ENCODE measurements at places on chromosomes 12 and 14. TPM values are rescaled to one million over a fixed set of nuclear protein-coding genes. Genes with fewer than 3 reads are reported as not detected.
A peak's percentile ranks its signal among the peaks of the same experiment; 100 is the strongest.

The TMPRSS12 gene
- total RNA-seq, result not detected

DNA sequence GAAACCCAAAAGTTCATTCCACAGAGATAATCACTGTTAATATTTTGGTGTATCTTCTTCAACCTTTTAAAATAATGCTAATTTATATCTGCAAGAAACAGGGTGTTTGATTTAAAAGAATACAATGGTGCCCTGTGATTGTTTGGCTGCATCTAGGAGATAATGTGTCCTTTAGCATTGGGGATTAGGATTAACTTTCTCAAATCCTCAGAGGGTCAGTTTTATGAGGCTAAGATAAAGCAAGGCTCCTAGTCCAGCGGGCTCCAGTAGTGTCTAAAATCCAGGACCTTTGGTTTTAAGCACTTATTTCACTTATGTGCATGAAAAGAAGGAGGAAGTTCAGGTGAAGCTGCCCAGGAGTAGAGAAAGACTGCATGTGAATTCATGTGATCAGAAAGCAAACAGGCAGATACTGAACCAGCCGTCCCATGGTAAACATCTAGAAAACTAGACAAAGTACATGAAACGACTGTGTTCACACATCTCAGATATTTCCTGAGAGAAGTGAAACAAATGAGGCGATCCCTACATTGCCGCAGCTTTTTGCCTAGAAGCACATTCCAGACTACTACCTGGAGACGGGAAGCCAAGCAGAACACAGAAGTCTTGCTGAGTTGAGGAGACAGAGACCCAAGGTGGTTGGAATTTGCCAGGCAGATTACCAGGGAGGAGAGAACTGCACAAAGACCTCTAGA is 129.1 kb upstream of the MAX start:
- H3K27me3 ChIP-seq, result no peaks in the 10 kb centered on the region
- no peak for DNase-seq
- no peaks in the 10 kb centered on the region for H3K36me3 ChIP-seq
- no peak overlapping the region for H3K27ac ChIP-seq
- H3K4me3 ChIP-seq, result no peak overlapping the region
- peaks cover 33% of the 10 kb centered on the region for H3K4me1 ChIP-seq

GRCh38 chr12:116701432-116701831 is 36.4 kb downstream of the SPRING1 start:
- no peaks in the 10 kb centered on the region for H3K36me3 ChIP-seq
- no peaks in the 10 kb centered on the region for H3K27me3 ChIP-seq
- peaks cover 4% of the 10 kb centered on the region for H3K4me1 ChIP-seq
- H3K27ac ChIP-seq, result no peak overlapping the region
- DNase-seq, result no peak

- no peaks in the 10 kb centered on the region for H3K4me1 ChIP-seq
- H3K27me3 ChIP-seq, result no peaks in the 10 kb centered on the region
- no peak overlapping the region for H3K4me3 ChIP-seq
- peaks cover 34% of the 10 kb centered on the region for H3K36me3 ChIP-seq
- no peak for DNase-seq
- no peak overlapping the region for H3K27ac ChIP-seq
Observed at GRCh38 chr12:66345956-66346355, 43.7 kb downstream of the HELB start.

DNA sequence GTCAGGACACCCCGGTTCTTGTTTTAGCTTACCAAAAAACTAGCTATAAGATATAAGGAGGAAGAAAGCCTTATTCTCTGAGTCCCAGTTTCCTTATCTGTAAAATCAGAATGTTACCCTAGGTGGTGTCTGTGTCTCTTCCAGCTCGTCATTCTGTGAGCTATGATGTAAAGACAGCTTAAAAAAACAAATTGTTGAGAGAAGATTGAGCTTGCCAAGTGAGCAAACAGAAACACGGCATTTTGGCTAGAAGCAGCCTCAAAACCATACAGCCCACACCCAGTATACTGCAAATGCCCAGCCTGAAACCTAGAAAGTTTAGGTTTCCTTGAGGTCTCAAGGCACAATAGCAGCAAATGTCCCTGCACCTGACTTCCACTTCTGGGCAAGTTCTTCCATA is 151.4 kb downstream of the SSPN start:
- no peak for DNase-seq
- H3K27me3 ChIP-seq, result no peaks in the 10 kb centered on the region
- no peaks in the 10 kb centered on the region for H3K36me3 ChIP-seq
- H3K27ac ChIP-seq, result no peak overlapping the region
- H3K4me3 ChIP-seq, result no peak overlapping the region
- H3K4me1 ChIP-seq, result peaks cover 5% of the 10 kb centered on the region

DNA sequence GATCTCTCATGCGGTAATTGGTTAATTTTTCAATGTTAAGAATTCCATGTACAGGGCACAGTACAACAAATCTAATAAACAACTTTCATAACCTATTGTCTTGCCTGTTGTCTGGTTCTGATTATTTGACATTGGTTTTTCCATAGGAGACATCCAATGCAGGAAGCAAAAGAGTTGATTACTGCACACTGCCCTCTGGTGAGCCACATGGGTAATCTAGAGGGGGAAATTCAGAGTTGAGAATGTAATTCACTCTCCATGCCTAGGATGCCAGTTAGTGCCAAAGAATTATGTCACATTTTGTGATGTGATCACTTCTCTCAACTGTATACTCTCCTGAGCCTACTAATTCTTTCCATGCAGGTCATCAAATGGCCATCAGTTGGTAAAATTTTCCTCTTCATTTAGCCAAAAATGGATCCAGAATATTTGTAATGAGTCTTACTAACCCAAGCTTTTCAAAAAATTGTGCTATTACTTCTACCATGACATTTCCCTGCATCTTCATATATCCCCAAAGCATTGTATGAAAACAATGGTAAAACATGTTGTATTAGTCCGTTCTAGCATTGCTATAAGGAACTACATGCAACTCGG is 17.7 kb upstream of the CCDC91 start:
- no peaks in the 10 kb centered on the region for H3K36me3 ChIP-seq
- DNase-seq, result peak; percentile 23
- no peak overlapping the region for H3K4me3 ChIP-seq
- H3K27me3 ChIP-seq, result no peaks in the 10 kb centered on the region

DNA sequence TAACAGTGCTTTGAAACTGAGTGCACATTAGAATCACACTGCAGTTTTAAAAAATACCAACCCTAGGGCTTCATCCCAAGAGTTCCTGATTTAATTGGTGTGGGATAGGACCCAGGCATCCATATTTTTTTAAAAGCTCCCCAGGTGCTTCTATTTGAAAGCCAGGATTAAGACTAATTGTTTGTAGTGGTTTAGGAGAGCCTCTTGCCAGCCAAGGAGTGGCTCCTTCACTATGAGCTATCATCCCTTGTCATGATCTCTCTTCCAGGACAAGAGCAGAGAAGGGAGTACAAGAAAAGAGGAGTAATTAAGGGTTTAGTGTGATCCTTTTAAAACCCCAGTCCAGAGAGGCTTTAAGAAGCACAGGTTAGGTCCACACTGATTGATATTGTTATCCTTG is 178.0 kb downstream of the CAND1 start:
- no peak overlapping the region for H3K4me3 ChIP-seq
- no peak for DNase-seq
- H3K36me3 ChIP-seq, result peaks cover 17% of the 10 kb centered on the region
- H3K27me3 ChIP-seq, result no peaks in the 10 kb centered on the region
- H3K27ac ChIP-seq, result no peak overlapping the region

- no peak for DNase-seq
- no peak overlapping the region for H3K27ac ChIP-seq
- no peak overlapping the region for H3K4me3 ChIP-seq
- no peaks in the 10 kb centered on the region for H3K36me3 ChIP-seq
Observed at GRCh38 chr12:19850346-19851065, 411.2 kb downstream of the AEBP2 start.

DNA sequence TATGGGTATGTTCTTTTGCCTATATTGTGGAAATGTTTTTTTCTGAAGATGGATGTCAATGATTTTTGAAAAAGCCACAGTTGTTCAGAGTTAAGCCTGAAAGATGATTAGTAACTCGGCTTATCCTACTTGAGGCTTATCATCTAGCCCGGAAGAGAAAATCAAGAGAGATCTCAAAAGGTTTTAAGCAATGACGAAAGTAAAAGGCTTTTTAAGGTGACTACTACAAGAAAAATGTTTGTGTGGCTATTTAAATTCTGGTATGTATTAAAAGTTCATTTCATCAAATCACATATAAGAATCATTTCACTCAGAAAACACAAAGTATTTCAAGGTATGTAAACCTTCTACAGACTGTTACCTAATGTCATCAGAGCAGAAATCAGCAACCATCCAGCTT is 40.2 kb downstream of the HEATR5A start:
- H3K27ac ChIP-seq, result no peak overlapping the region
- no peak for DNase-seq
- H3K4me1 ChIP-seq, result no peaks in the 10 kb centered on the region
- H3K36me3 ChIP-seq, result peaks cover 12% of the 10 kb centered on the region
- H3K4me3 ChIP-seq, result no peak overlapping the region

DNA sequence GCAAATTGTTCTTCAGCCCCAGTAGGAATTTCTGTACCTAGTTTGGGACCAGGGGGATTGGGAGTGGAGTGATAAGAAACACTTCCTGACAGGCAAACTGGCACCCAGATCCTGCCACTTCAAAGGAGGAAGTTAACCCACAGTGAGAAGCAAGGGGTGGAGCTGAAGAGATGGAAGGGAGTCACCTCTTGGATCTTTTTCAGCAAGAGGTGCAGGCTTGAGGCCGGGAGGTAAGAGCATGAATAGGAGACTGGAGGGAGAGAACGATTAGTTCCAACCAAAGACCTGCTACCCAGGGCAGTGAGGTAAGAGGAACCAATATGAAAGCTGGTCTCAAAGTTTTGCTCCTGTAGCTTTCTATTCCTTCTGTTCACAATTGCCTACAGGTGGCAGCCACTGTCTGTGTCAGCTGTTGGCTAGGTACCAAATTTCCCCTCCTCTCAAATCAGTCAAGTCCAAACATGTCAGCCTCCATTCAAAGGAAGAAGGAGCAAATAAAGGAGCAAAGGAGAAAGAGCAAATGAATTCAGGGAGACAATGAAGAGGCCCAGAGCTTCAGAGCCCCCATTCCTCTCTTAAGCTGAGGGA is 14.9 kb upstream of the TAC3 start:
- H3K27ac ChIP-seq, result no peak overlapping the region
- peaks cover under 1% of the 10 kb centered on the region for H3K27me3 ChIP-seq
- H3K4me1 ChIP-seq, result peaks cover 19% of the 10 kb centered on the region
- no peak for DNase-seq
- no peak overlapping the region for H3K4me3 ChIP-seq
- no peaks in the 10 kb centered on the region for H3K36me3 ChIP-seq

Data from WTC11 (cell line).